Upper lobe of left lung (tissue), 6 donors: ENCODE measurements at places on chromosomes 11 and 22. TPM values are rescaled to one million over a fixed set of nuclear protein-coding genes. Genes with fewer than 3 reads are reported as not detected.

MRGPRF gene
- 3.0 TPM for total RNA-seq

OR5M3 gene
- not detected for total RNA-seq

- DNase-seq = no peak
- no peaks in the 10 kb centered on the region for H3K27me3 ChIP-seq
- H3K4me1 ChIP-seq = no peaks in the 10 kb centered on the region
- no peaks in the 10 kb centered on the region for H3K36me3 ChIP-seq
- no peak overlapping the region for H3K27ac ChIP-seq
- H3K4me3 ChIP-seq = no peak overlapping the region
Observed at GRCh38 chr22:20656516-20656901, 117.4 kb upstream of the SERPIND1 start.

GRCh38 chr11:82980292-82980691 lies 78.8 kb downstream of the DDIAS start:
- DNase-seq = no peak
- no peaks in the 10 kb centered on the region for H3K27me3 ChIP-seq
- no peaks in the 10 kb centered on the region for H3K36me3 ChIP-seq
- no peak overlapping the region for H3K4me3 ChIP-seq
- H3K27ac ChIP-seq = no peak overlapping the region

GRCh38 chr11:104091281-104092096 lies 55.0 kb downstream of the DDI1 start:
- H3K27ac ChIP-seq = no peak overlapping the region
- H3K4me1 ChIP-seq = no peaks in the 10 kb centered on the region
- DNase-seq = no peak
- H3K27me3 ChIP-seq = no peaks in the 10 kb centered on the region
- H3K36me3 ChIP-seq = no peaks in the 10 kb centered on the region
